ENCODE measurements at places on chromosomes 4 and X.
A peak's percentile ranks its signal among the peaks of the same experiment; 100 is the strongest.

DNA sequence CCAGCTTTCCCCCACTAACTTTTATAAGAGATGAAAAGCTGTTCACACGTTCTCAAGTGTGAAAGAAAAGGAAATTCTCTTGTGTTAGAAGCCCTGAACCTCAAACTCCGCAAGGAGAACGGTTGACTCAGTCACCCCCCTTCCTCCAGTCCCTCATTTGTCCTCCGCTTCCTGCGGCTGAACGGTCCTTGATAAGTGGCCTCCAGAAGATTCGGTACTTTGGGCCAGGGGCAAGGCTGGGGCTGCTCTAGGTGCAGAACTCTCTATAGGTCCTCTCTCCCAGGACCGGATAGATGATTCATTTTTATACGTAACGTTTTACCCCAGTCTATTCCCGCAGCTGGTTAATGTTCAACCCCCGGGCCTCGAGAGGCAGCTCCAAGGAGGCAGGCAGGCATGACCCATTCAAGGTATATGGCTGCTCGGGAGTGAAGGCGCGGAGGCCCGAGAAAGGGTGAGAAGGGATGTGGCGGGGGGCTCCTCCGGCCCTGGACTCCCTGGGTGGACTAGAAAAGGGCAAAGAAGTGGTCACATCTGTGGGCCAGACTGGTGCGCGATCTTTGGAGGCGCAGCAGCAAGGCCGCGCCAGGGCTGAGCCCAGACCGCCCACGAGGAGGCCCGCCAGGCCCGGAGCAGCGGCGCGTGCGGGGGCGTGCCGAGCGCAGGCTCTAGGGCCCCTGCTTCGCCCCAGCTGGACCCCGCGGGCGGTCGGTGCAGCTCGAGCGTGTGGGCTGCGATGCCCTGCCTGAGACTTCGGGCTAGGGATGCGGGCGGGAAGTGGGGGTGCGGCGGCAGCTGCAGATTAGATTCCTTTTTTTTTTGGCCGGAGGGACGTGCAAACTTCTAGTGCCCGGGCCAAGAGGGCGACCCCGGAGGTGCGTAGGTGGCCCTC, 11.7 kb downstream of the PITX2 start:
- no peak for DNase-seq

DNA sequence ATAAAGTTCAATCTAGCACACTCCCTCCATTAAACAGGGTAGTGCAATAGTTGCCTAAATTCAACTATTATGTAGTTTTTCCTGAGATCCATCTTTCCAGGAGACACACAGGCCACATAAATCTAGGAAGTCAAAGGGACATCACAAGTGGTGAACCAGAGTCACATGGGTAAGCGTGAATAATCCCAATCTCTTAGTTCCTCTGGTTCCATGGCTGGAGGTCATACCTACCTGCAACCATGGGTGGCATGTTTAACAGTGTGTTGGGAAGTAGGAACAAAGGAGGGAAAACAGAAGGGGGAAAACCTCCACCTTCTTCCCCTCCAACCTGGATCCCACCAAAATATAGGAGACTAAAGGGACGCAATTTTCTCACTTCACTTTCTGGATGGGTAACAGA, 2651.6 kb downstream of the ARAP2 start:
- no peak for DNase-seq

GRCh38 chrX:34341258-34341657, 209.1 kb upstream of the FAM47A start:
- DNase-seq = no peak

DNA sequence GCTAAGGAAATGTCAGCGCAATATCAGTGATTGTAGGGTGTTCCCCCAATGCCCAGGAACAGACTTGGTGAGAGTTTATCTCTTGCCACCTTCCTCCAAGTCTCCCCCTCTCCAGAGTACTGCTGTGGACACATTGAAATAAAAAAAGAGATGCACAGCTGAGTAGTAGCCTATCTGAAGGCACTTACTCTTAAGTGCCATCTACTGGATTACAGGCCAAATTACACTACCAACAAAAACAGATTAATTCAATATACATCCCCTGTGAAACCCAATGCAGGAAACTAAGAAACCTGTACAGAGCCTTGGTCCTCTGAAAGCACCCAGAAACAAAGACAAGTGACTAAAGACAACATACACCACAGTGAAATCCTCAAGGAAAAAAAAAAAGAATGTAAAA, 460.3 kb downstream of the ZIC3 start:
- no peak for DNase-seq

DNA sequence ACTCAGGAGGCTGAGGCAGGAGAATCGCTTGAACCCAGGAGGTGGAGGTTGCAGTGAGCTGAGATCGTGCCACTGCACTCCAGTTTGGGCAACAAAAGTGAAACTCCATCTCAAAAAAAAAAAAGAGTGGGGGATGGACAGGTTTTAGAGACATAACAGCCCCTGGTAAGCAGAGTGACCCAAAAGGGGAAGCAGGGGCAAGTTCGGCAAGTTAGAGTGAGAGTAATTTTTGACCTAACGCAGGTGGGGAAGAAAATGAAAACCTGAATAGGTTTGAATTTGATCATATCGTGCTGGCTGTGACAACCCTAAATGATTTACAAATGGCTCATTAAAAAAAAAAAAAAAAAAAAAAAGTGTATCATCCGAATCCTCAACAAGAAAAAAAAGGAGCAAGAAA, 25.7 kb upstream of the TMEM131L start:
- DNase-seq = no peak

GRCh38 chrX:10107483-10107882, 49.3 kb upstream of the CLCN4 start:
- DNase-seq = no peak

GRCh38 chr4:26093551-26093950, 179.5 kb downstream of the SMIM20 start:
- no peak for DNase-seq

- DNase-seq = no peak
These were observed 7.3 kb downstream of the PLP1 start for GRCh38 chrX:103783971-103784370.

DNA sequence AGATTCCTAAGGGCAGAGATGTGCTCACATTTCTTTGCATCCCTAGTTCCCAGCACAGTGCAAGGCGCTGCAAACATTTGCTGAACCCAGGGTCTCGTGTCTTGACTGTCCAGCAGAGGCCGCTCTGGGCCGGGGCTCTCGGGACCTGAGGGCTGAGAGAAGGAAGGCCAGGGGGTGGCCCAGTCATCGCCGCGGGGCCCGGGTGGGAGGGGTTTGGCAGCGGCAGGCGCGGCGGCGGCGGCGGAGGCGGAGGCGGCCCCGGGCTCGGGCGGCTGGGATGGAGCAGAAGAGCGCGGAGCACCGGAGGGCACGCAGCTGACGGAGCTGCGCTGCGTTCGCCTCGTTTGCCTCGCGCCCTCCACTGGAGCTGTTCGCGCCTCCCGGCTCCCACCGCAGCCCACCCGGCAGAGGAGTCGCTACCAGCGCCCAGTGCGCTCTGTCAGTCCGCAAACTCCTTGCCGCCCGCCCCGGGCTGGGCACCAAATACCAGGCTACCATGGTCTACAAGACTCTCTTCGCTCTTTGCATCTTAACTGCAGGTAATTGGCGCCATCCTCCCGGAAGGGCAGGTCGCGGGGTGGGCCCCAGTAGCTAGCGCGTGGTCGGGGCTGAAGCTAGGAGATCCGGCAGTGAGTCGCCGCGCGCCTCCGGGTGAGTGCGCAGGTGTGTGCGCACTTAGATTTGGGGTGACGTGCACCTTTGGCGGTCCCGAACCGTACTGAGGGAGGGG, at the start of gene PARM1:
Gene PARM1 (plus strand): TSS at position 285 of the 730 bp plus-strand sequence. CDS start 212 bp downstream, at position 497.
- DNase-seq = no peak

DNA sequence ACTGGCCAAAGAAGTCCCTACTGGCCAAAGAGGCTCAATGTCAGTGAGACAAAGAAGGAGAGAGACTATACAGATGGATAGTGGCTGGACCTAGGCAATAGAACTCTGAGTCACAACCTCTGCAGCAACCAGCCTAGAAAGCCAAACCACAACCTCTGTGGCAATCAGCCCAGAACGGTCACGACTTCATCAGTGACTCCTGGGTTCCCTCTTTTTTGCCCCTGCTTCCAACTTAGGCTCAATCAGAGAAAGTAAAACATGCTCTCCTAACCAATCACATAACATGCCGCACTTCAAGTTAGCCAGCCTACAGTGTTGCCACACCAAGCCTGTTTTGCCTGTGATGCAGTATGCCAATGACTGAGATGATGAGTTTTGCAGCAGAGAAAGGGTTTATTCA, 203.4 kb downstream of the ANAPC10 start:
- DNase-seq = no peak

- DNase-seq = no peak
These were observed 2.7 kb downstream of the CLRN2 start for GRCh38 chr4:17517664-17518063.

GRCh38 chr4:130393642-130394041, 1297.7 kb downstream of the C4orf33 start:
- DNase-seq = no peak

DNA sequence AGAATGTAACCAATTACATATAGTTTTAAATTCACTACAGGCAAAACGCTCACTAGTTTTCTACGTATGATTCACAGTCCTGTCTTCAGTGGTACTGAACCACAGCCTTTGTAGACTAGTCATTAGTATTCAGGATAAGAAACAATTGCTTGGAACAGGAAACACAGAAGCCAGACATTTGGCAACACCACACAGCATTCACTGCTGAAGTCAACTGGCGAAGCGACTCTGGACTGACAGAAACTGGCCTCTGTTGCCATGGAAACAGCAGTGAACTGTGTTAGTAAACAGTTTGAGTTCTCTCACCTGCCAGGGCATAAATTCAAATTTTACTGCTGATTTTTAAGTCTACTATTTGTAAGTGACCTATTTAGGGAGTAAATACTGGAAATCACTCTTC, 57.6 kb downstream of the MAPK10 start:
- DNase-seq = no peak

DNA sequence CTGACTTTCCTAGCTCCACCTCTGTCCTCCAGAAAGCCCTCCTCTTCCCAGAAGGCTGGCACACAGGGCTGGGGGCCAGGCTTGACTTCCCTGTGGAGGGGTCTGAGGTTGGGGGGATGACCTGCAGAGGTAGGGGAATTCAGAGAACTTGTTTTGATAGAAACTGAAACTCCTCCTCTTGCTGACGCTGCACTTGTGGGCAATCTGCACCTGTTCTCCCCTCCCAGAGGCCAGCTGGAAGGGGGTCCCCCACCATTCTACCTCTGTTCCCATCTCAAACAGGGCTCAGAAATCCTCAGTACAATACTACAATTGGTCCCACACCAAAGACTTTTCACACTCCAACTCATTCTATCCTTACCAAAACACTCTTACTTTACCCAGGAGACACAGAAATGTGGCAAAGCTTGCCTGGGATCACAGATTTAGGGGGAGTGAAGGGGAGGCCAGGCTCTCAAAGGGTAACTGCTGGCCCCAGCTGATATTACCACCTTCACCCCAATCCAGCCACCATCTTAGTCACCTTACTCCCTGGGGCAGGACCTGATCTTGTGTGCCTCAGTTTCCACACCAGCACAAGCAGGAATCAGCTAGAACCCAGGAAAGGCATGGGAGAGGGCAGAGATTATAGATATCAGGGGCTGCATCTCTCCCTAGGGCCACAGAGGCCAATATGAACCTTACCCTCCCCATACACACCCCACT, 18.5 kb downstream of the OTUD5 start:
- DNase-seq = no peak

- DNase-seq = no peak
These were observed 328.5 kb upstream of the AGA start for GRCh38 chr4:177770776-177771175.

- no peak for DNase-seq
These were observed 49.8 kb upstream of the C1QTNF7 start for GRCh38 chr4:15378062-15378461.

- DNase-seq = no peak
These were observed 20.8 kb upstream of the NKX1-1 start for GRCh38 chr4:1427010-1427409.

GRCh38 chr4:169398316-169398715, 127.6 kb upstream of the SH3RF1 start:
- peak; percentile 69 for DNase-seq

DNA sequence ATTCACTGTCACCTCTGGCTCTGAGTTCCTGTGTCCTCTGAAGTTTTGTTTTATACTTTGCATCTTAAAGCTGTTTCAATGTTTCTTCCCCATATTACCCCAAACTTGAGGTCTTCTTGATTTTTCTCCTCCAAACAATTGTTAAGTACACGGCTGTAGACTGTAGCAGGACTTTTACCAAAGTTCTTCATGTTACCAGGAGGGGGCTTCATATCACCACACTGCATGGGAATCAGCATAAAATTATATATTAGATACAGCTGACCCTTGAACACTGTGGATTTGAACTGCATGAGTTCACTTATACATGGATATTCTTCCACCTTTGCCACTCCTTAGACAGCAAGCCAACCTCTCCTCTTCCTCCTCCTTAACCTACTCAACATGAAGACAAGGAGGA, 56.6 kb downstream of the SPATA18 start:
- no peak for DNase-seq

DNA sequence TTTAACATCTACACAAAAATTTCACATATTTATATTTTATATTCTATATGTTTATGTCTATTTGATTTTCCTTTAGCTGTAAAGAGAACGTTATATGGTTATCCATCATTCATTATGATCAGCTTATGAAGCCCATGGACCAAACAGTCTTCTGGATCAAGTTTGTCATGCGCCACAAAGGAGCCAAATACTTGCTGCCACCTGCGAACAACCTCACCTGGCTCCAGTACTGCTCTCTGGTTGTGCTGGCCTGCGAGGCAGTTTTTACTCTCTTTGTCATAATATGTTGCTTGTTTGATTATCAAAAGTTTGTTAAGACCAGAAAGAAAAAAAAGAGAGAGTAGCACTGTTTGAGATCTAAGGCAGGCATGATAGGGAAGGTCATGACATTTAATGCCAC, 38.2 kb downstream of the UGT2B7 start:
- no peak for DNase-seq

DNA sequence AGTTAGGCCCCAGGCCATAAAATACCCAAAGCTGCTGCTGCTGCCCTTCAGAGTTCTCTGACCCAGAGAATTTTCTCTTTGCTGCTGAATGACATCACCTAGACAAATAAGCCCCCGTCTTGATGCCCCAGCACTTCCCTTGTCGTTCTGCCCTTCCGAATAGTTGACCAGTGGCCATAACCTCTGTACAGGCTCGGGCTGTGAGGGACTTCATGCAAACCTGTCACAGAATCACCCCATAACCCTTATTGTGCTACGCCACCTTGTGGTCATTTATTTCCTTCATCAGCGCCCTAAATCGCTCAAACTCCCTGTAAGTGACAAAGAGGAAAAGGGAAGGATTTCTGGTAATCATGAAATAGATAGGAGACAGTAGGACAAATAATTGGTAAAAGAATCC, 18.8 kb downstream of the SPACA5 start:
- DNase-seq = no peak

- no peak for DNase-seq
These were observed 1203.1 kb downstream of the PCDH18 start for GRCh38 chr4:136329042-136329662.

- DNase-seq = no peak
These were observed 17.7 kb downstream of the PPP4R3C start for GRCh38 chrX:27445438-27445837.

DNA sequence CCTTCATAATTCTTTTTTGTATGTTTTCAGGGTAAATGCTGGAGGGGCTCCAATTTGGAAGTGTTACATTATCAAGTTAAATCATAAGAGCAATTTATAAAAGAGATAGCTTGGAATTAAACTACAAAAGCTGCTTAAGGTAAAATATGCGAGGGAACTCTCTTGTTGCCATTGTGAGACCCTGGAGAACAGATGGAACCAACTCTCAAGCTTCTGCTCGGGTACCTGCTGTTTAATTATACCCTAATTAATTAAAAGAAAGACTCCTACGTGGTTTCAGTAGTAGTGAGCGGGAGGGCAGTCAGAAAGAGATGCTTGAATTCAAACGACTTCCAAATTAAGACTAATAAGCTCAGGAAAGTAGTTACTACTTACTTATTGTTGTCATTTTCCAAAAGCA, 313.1 kb upstream of the TACR3 start:
- no peak for DNase-seq

- DNase-seq = no peak
These were observed 180.9 kb upstream of the GRID2 start for GRCh38 chr4:92122911-92123310.

Data from AG09309 (cell line).